ENCODE measurements at places on chromosomes 11 and 22.

DNA sequence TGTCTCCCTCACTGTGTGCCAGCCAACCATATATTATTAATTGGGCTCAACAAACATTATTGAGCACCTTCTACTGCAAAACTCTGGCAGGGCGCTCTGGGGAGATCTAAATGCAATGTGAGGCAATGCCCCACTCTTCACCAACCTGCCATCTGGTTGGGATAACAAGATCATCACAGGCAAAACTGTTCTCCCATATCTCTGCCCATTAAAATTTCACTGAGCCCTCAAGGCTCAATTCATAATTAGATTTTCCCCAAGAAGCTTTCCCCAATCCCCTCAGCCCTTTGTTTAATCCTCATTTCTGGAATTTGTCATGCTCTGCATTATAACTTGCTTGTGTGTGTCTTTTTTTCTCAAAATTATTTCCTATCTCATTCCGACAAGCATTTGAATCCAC lies 106.6 kb downstream of the ARL14EP start:
- no peak for DNase-seq

DNA sequence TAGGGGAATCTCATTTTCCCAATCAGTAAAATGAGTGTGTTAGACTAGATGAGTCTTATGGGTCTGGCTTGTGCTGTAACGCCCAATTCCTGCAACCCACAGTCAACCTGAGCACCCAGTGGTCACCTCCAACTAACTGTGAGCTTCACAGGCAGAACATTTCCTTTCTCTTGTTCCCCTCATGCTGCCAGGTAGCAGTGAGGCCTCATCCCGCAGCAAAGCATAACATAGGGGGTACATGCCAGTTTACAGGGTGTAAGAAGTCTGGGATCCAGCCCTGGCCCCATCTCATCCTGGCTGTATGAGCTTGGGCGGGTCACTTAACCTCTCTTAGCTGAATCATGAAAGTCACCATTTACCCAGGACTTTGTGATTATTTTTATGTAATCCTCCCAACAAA lies 3.7 kb downstream of the EFEMP2 start:
- no peak for DNase-seq

- DNase-seq: no peak
These were observed 21.4 kb upstream of the EHF start for GRCh38 chr11:34599406-34599945.

DNA sequence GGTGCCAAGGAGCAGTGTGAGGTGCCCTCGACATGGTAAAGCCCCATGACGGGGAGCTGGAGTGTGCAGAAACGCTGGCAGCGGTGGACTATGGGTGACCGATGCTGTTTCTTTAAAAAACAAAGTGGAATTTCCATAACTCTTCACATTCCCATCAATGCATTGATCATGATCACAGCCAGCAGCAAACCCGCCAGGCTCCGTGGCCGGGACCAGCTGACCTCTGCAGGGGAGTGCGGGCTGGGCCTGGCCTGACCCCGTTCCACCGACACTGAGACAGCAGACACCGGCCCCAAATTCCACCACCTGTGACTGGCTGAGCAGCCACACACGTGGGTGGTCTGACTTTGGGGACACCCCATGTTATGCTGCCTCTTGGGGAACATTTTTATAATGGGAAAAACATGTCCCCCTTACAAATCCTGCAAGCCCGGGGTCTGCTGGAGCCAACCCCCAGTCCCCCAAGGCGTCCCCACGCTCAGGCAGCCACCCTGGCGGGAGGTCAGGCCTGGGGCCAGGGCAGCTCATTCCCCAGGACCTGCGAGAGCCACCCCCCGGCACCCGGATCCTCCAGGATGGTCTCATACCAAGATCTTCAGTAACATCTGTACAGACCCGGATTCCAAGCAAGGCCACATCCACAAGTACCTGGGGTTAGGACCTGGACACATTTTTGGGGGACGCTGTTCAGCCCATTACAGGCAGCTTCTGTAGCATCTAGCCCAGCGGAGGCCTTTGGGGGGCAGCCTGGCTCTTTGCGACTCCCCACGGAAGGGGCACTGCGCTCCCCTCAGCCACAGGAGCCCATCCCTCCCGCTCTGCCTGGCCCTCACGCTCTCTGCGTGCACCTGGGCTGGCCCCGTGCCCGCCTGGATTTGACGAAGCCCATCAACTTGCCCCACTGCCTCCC lies 20.6 kb downstream of the OSBPL5 start:
- no peak for DNase-seq

GRCh38 chr11:91257667-91258066 lies 967.0 kb upstream of the FAT3 start:
- DNase-seq: no peak

GRCh38 chr11:57527056-57527631 lies 3.4 kb downstream of the TIMM10 start:
- peak; percentile 56 for DNase-seq

DNA sequence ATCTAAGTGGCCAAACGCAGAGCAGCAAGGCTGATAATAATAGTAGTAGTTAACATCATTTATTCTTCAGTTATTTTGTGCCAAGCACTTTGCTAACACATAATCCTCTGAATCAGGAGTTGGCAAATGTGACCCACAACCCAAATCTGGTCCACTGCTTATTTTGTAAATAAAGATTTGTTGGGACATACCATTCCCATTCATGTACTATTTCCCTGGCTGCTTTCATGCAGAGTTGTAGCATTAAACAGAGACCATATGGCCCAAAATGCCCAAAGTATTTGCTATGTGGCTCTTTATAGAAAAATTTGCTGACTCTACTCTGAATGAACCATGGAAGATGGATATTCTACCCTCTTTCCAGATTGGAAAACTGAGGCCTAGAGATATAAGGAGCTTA lies 50.3 kb downstream of the COMMD9 start:
- no peak for DNase-seq

DNA sequence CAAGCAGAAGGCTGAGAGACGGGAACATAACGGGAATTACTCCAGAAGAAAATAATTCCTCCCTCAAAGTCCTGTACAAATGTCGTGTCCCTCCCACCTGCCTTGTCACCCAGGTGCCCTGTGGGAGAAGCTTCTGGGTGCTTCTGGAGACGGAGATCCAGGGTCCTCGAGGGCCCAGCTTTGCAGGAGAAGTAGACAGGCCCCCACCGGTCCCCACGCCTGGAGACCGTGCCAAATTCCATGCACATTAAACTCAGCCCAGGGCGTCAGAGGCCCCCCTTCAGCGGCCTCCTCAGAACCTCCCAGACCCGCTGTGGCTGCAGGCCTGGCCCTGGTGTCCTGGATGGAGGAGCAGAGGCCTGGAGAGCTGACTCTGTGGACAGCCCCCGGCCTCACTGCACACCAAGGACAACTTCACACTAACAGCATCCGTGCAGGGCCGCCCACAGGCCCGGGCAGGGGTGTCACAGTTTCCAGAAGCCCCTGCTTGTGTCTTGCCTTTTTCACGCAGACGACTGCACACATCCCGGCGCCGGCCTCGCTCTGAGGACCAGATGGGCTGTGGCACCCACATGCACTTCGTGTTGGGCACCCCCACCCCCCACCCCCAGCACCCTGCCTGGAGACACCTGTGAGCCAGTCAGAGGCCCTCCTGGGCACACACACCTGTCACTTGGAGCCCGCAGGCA lies 734.3 kb downstream of the BRD1 start:
- DNase-seq: no peak

DNA sequence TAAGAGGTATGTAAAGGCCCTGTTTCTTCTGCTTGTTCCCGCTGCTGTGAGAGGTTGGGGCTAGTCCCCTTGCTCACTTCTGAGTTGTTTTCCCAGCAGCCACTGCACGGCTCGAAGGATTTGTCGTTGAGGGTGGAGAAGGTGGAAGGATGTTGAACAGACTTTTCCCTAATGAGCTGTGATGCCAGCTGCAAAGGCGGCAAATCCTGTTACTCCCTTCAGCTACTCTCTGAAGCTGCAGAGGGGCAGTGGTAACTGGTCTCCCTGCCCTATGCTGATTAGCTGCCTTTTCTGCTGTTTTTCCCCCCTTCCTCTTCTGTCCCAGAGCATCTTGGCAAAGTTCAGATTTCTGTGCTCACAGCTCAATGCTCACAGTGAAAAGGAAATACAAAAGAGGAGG lies 90.4 kb upstream of the SLC25A18 start:
- no peak for DNase-seq
